ENCODE measurements at places on chromosomes 16 and 17.

DNA sequence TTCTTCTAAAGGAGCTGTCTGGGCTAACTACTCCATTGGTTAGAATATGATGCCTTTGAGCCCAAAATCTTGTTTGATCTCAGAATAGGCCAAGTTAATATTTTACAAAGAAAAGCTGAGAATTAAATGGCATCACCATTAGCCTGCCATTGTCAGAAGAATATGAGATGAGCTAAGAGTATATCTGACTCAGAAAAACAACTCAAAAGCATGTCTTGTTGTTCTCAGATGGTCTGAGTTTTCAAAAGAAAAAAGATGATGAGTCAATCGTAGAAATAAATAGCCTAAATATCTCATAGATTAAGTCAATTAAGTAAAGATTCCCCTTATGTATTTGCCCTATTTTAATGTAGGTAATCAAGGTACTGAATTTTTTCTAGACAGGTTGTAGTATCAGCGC, 197.1 kb upstream of the TBX2 start:
- DNase-seq, result no peak

DNA sequence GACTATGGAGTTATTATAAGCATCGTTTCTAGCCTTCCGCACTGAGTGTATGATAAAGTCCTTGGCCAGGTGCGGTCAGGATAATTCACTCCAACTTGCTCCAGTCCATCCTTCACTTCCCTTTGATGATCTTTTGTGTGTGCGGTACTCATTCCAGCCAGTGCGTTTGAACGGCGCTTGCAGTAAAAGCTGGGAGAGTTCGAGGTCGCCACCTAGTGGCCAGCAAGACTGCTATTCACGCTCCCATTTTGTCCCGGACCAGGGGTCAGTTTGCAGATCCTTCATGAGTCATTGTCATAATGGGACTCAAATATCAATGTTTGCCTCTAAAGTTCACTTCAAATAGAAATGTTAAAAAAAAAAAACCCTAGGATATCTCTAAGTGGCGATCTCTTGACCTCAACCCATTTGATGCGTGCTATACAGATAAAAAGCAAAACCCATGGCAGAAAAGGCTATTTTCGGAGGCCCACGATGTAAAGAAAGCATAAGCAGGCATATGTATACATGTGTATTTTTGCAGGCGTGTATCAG, 417.1 kb downstream of the TMEM114 start:
- peak; percentile 29 for DNase-seq

- no peak for DNase-seq
Observed at GRCh38 chr16:11151885-11152629, 103.9 kb downstream of the SOCS1 start.

DNA sequence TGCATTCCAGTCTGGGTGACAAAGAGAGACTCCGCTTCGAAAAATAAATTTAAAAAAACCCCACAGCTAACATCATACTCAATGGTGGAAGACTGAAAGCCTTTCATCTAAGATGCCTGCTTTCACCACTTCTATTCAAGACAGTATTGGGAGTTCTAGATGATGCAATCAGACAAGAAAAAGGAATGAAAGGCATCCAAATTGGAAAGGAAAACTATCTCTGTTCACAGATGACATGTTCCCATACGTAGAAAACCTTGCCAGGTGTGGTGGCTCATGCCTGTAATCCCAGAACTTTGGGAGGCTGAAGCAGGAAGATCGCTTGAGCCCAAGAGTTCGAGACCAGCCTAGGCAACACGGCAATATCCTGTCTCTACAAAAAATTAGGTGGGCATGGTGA, 31.1 kb downstream of the RANBP10 start:
- DNase-seq, result no peak

DNA sequence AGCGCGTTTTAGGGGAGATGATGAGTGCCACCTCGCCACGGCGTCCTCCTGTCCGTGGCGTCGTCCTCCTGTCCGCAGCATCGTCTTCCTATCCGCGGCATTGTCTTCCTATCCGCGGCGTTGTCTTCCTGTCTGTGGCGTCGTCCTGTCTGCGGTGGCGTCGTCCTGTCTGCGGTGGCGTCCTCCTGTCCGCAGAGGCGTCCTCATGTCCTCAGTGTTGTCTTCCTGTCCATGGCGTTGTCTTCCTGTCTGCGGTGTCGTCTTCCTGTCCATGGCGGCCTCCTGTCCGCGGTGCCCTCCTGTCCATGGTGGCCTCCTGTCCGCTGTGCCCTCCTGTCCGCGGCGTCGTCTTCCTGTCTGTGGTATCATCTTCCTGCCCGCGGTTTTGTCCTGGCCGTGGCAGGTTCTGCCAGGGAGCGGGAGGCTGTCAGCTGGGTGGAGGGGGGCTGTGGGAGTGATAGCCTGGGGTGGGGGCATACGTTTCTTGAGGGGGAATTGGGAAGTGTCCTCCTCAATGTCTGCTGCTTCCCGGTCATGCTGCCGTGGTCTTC, 30.9 kb downstream of the TBCD start:
- DNase-seq, result no peak

- DNase-seq, result no peak
Observed at GRCh38 chr17:45815752-45816151, 28.9 kb upstream of the SPPL2C start.

Measured in activated CD4-positive, alpha-beta T cell treated with anti-CD3 and anti-CD28 coated beads, Interleukin-2, amount 50 U/mL, for 48 hours (primary cell).